ENCODE measurements at places on chromosomes 5 and 9.

DNA sequence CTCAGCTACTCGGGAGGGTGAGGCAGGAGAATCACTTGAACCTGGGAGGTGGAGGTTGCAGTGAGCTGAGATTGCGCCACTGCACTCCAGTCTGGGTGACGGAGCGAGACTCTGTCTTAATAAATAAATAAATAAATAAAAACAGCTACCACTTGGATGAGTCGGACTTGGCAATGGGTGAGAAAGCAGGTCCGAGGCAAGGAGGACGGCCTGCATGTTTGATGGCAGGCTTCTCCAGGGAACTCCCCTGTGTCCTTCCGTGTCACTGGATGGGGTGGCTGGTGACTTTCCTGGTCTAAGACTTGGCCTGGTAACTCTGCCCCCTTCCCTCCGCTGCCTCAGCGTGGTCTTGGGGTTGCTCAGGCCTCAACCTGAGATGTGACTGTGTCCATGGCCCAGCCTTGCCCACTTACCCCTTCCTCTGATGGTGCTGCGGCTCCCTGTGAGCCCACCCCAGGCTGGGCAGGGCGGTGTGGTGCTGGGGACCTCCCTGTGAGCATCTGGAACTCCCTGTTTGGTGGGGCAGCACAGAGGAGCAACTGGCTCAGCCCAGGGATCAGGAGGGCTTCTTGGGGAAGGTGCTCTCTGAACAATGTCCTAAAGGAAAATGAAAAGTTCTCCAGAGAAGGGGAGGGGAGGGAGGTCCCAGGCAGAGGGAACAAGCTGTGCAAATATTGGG lies 62.5 kb upstream of the PSD2 start:
- no peak for DNase-seq

GRCh38 chr9:131693651-131694597 lies 46.0 kb downstream of the RAPGEF1 start:
- DNase-seq, result no peak

- DNase-seq, result no peak
Measured at GRCh38 chr9:126411225-126411947, 84.8 kb downstream of the MVB12B start.

DNA sequence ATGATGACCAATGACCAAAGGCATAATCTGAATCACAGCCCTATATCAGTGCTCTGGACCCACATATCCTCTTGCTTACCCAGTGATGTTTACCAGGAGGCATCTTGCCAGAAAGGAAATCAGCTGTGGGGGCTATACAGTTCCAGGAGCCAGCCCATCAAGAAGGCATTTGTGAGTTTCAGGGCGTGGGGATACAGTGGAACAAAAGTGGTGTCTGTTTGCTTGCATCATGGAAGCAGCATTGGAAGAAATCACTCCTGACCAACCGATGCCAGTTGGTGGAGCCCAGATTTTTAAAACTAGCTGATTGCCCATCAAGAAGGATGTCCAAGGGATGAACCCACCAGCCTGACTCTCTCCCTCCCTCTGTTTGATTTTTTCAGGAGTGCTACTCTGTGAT lies 106.5 kb upstream of the EGFLAM start:
- DNase-seq, result no peak

DNA sequence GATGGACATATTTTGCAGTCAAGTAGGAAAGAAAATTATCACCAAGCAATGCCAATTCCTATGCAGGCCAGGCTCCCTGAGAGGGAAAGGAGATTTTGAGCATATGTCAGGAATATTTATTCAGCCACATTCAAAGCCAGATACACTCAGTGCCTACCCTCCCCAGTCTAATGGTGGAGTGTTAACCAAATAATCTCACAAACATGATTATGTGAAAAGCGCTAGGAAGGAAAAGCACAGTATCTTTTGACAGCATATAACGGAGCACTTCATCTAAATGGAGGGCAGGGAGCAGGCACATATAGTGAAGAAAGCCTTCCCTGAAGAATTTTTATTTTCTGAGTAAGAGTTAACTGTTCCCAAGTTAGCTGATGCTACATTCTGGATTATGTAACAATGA lies 80.3 kb upstream of the SLC30A5 start:
- DNase-seq, result no peak

- DNase-seq, result no peak
Measured at GRCh38 chr5:1106385-1107166, 5.3 kb downstream of the SLC12A7 start.

DNA sequence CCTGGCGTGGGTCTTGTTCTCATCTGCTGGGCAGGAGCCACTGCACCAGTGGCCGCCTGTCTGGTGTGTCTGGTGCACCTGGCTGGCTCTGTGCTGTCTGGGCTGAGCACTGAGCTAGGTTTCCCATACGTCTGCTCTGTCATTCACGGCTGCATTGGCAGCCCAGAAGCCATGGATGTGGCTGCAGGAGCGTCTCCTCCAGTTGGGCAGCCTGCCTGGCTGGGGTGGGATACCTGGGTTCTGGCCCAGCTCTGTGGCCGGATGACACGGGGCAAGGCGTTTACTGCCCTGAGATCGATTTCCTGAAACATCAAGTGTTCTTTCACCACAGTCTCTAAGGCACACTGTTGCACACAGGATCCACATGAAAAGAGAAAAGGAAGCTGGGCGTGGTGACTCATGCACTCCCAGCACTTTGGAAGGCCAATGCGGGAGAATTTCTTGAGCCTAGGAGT lies 25.5 kb upstream of the SLC25A51 start:
- DNase-seq, result no peak

GRCh38 chr5:90359073-90359920 lies 50.3 kb downstream of the CETN3 start:
- no peak for DNase-seq

GRCh38 chr5:14884062-14884612 lies 12.6 kb upstream of the ANKH start:
- no peak for DNase-seq

- no peak for DNase-seq
Measured at GRCh38 chr9:22307013-22307711, 139.5 kb upstream of the DMRTA1 start.

GRCh38 chr5:132971483-132972435 lies 8.3 kb upstream of the AFF4 start:
- DNase-seq, result no peak

- DNase-seq, result no peak
Measured at GRCh38 chr5:179792612-179793467, 946 bp upstream of the LTC4S start.

DNA sequence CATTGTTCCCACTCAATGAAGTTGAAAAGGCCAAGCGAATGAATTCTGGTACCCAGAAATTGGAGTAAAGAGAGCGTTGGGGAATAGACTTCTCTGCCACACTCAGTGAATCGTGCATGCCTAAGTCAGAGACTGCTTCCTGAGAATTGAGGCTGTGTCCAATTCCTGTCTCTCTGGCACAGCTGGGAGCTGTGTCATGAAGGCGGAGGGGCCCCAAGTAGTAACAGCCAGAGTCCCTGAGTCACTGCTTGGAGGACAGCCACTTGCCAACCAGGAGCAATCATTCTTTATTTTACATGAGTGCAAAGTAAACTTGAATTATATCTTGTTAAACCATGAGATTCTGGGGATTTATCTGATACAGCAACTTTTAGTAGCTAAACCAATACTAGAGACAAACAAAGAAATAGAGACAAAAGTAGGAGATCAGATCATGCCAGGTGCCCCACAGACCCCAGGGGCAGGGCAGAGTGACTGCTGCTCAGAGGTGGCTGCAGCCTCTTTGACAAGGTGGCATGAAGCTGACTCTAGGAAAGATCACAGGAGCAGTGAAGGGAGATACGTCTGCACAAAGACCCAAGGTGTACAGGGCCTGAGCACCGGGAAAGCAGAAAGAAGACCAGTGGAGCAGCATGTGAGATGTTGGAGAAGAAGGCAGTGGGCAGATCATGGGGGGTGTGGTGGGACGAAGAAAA lies 246.0 kb downstream of the GADD45G start:
- DNase-seq, result no peak

DNA sequence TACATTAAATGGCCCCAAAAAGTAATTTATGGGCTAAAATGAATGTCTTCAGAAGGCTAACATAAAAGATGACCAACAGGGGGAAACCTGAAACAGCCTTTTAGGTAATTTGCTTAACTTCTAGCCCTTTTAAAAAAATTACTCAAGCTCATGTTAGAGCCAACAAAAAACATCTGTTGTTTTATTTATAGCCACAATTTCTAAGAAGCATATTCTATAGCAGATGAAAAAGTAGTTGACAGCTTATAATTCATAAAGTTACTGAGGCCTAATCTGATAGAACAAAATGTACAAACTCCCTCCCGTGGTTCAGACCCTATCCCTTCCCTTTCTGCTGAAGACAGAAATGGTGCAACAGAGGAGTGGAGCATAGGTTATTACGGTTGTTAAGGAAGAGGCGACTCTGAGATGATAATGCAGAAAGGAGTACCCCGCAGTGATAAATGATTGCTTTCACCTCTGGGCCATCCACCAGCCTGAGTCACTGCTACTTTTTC lies 46.1 kb downstream of the PIK3R1 start:
- no peak for DNase-seq

GRCh38 chr9:109455391-109455790 lies 42.7 kb downstream of the PTPN3 start:
- DNase-seq, result no peak

GRCh38 chr5:1176473-1177391 lies 24.7 kb upstream of the SLC6A19 start:
- DNase-seq, result no peak

DNA sequence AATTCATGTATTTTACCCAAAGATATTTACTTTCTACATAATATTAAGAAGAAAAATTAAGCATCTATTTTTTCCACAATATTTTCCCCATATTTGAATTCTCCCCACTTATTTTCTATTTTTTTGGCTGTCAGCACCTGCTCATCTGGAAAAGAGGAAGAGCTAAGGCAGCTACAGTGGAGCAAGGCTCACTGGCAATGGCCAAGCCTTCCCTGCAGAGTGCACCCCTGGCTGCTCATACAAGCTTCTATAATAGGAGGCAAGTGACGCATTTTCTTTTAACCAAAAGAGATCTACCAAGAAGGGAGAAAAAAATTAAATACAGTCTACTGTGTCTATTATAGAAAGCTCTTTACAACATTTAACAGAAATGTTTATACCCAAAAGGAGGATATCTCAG lies 72.5 kb downstream of the AUH start:
- no peak for DNase-seq

- no peak for DNase-seq
Measured at GRCh38 chr9:68998812-68999211, 15.1 kb downstream of the PRKACG start.

DNA sequence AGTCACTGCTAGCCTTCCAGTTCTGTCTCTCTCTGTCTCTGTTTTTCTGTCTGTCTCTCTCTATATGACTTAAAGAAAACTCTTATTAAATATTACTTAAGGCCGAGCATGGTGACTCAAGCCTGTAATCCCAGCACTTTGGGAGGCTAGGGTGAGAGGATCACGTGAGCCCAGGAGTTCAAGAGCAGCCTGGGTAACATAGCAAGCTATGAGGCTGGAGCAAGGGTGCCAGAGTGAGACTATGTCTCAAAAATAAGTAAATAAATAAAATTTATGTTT lies 1.7 kb upstream of the GBGT1 start:
- DNase-seq, result no peak

DNA sequence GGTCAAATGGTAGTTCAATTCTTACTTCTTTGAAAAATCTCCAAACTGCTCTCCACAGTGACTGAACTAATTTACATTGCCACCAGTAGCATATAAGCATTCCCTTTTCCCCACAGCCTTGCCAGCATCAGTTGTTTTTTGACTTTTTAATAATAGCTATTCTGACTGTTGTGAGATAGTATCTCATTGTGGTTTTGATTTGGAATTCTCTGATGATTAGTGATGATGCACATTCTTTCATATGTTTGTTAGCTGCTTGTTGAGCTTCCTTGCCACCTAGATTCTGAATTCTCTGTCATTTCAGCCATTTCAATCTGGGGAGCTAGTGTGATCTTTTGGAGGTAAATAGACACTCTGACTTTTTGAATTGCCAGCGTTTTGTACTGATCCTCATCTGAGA lies 24.0 kb downstream of the CDK20 start:
- no peak for DNase-seq

DNA sequence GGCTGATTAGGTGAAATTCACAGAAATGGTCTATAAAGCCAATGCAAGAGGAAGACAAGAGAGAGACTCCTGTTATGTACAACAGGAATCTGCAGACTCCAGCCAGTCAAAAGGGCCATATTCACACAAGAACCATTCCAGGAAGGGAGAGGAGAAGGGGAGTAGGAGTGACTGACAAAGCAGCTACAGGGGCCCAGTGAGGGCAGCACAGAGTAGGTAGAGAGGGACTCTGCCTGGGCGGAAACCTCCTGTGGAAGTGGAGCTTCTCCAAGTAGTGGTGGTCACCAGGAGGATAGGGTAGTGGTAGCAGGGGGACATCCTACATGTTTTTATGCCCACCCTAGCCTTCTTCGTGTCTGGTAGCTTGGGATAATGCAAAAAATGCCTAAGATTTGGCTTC lies 667.3 kb downstream of the ACTL7B start:
- DNase-seq, result no peak

GRCh38 chr9:120774719-120775118 lies 18.5 kb downstream of the FBXW2 start:
- no peak for DNase-seq

DNA sequence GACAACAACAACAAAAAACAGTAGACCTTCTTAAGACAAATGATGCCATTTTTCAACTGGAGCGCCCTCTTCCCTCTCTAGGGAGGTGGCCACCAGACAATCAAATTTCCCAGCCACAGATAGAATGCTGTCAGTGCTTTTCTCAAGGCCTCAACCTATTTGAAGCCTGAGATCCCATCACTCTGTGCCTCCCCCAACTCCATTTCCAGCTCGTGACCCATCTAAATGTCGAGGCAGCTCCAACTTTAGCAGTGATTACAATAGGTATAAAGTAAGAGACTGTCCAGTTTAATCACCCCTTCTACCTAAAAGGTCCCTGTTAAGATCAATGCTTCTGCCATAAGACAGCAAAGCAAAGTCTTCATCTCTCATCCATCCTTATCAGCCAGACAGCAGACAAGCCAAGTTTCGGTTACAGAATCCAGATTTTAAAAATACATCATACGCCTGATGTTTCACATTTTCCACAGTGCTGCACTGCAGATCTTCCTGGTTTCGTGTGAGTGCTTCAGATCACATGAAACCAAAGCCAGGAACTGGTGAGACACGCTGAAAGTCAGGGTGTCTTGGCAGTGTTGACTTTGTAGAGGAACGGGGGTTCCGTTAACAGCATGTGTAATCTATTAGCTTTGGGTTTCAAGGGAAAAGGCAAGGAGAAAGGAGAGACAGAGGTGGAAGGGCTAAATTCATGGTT lies 447.8 kb downstream of the ENC1 start:
- DNase-seq, result no peak

GRCh38 chr9:129497813-129498450 lies 123.0 kb downstream of the C9orf50 start:
- DNase-seq, result no peak

DNA sequence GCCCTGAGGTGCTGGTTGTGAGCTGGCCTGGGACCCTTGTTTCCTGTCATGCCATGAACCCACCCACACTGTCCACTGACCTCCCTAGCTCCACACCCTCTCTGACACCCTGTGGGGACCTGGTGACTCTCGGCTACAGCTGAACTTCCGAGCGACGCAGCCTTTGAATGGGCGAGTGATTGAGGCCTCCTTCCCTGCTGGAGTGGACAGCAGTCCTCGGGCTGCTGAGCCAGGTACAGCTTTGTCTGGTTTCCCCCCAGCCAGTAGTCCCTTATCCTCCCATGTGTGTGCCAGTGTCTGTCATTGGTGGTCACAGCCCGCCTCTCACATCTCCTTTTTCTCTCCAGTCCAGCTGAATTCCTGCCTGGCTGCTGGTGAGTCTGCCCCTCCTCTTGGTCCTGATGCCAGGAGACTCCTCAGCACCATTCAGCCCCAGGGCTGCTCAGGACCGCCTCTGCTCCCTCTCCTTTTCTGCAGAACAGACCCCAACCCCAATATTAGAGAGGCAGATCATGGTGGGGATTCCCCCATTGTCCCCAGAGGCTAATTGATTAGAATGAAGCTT lies 6.1 kb downstream of the CA9 start:
- DNase-seq, result no peak

All from stimulated activated CD4-positive, alpha-beta T cell treated with anti-CD3 and anti-CD28 coated beads, TNF-alpha, amount 100 ng/mL, for 48 hours (primary cell).